KG1 (cell line): ENCODE measurements at places on chromosomes 12 and 14.

GRCh38 chr14:90019824-90020523 lies 41.8 kb upstream of the KCNK13 start:
- DNase-seq: no peak

DNA sequence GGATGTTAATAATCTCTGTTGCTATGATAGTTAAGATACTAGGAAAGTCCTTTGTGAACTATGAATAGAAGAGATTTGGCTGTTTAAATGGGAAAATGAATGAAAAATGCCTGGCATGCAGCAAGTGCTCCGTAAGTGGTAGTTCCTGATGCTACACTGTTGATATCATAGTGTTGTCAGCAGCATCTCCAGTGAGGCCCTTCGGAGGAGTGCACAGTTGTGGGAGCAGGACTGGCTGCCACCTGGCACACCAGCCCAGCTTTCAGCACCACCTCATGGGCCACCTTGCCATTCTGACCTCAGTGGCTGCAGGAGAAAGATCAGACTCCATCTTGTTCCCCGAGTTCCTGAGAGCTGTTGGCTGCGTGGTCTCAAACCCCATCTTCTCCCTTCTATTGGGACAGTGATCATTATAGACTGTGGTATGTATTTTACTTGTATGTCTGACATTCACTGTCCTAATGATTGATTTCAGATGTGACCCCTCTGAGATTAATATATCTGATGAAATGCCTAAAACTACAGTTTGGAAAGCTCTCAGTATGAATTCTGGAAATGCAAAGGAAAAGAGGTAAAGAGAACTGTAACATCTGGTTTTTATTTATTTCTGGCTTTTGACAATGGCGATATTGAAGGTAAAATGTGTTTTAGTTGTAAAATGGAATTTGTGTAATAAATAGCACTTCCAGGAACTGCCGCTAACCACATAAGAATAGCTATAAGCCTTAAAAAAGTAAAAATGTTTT lies 80.9 kb downstream of the SLC4A8 start:
- no peak for DNase-seq

GRCh38 chr12:76069339-76069738 lies 15.1 kb downstream of the NAP1L1 start:
- no peak for DNase-seq

DNA sequence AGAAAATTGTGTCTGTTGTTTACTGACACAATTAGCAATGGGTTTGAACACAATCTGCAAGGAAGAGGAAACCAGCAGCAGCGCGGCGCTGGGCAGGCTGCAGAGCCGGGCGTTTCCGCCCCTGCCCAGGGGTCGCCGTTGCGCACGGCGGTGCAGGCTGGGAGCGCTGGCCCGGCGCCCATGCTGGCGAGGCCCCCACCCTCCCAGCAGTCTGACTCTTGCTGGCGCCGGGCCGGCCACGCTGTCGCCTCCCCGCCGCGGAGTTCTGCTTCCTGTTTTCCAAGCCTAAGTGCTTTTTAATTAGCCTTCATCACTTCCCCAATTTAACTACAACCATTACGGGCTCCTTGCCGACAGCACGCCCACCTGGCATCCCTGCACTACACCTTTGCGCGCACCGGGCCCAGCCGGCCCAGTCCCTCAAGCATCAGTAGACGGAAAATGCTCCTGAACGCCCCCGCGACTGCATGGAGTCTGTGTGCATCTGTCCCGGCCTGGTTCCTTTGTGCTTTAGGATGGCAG lies 212.1 kb downstream of the GXYLT1 start:
- DNase-seq: peak; percentile 82

DNA sequence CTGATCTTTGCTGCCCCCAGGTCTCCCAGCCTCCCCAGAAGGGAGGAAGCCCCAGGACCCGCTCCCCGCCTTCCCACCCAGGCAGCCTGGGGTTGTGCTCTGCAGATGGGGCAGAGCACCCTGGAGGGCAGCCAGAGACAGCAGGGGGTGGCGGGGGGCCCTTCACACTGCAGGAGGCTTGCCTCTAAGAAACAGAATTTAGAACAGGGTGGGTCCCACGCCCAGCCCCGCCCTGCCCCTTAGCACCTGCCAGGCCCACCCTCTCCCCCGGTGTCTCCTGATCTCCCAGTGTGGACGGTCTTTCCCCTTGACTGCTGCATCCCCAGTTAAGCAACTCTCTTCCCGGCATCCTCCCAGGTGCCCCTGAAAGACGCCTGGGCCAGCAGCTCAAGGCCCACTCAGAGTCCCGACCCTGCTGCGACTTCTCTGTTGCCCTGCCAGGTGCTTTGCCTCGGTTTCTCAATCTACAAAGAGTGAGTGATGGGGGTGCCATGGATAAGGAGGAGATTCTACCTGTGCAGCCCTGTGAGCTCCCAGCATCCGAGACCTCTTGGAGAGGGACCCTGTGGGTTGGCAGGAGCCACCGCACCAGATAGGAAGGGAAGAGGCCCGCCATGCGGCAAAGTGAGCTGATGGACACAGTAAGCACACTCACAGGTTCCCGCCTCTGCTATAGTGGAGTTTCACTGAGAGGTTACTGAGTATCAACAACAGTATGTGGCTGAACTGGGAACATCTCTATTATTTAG lies 327.1 kb upstream of the FKBP4 start:
- no peak for DNase-seq

- DNase-seq: no peak
Measured at GRCh38 chr14:75989134-75989533, 3.6 kb downstream of the IFT43 start.

GRCh38 chr14:104268295-104268694 lies 129.9 kb downstream of the KIF26A start:
- DNase-seq: no peak

GRCh38 chr12:22399464-22400180 lies 65.1 kb upstream of the ST8SIA1 start:
- no peak for DNase-seq

GRCh38 chr14:99116741-99117295 lies 155.2 kb downstream of the BCL11B start:
- DNase-seq: no peak

- DNase-seq: no peak
Measured at GRCh38 chr14:105137481-105138020, 31.0 kb downstream of the JAG2 start.

GRCh38 chr14:61730756-61731373 lies 31.4 kb upstream of the SNAPC1 start:
- no peak for DNase-seq

- DNase-seq: no peak
Measured at GRCh38 chr14:52663850-52664249, 31.5 kb downstream of the ERO1A start.

DNA sequence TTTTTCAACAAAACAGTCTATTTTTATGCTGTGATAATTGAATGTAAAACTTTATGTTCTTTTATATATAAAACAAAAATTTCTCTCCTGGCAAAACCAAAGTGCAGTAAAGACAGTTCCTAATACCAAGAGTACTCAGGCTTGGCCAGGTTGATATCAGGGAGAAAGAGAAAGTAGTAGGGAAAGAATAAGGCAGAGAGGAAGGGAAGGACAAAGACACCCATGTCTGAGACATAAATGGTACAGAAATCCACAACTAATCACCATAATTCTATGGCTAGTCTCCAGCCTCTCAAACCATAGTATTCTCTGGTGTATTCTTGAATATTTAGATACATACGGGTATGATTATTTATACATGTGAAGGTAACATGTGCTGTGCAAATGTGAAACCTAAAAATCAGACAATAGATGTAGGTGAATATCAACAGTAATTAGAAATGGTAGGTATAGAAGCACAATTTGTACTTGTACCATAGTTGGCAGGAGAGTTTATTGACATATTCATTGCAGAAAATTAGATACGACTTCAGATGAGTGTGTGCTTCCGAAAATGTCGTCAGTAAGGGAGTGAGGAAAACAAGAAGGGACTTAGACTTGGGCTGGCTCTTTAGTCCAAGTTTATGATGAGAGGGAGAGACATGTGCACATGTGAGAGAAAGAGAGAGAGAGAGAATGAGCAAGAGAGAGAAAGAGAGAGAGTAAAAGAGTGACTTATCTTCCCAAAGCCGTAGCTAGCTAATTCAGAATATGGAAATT lies 230.8 kb upstream of the NPAS3 start:
- no peak for DNase-seq

GRCh38 chr14:34665785-34666435 lies 36.0 kb upstream of the SNX6 start:
- no peak for DNase-seq

GRCh38 chr12:8018666-8019581 lies 13.6 kb upstream of the FOXJ2 start:
- DNase-seq: peak; percentile 9

DNA sequence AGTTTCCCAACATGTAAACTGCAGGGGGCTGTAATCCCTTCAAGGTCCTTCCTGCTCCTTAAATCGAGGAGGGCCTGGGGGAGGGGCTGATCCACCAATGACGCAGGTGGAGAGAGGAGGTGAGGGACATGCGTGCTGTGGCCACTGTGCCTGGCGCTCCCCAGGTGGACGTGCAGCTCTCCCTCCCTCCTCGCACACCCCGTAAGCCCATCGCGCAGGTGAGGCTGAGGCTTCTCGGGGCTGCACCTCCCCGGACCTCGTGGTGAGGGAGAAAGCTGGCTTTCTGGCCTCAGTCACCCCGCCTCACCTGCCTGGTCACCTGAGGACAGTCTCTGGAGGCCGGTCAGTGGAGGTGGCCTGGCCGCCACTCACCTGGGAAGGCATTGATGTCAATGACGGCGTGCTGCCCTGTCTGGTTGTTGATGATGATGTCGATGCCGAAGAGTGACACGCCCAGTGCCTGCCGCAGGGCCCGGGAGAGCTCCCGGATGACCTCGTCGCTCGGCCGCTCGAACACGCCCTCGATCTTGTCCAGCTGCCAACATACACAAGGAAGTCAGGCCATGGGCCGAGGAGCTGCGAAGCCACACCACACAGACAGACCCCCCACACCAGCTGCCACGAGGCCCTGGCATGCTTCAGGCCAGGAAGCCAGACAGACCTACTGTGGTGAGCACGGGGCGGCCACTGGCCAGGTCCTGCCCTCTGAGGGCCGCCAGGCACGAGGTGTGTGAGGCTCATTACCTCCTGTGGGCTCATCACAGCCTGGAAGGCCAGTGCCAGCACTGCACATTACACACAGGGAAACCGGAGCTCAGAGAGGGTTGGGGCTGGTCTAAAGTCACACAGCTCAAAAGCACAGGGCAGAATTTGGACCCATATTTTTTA lies 23.3 kb downstream of the CHGA start:
- no peak for DNase-seq

- no peak for DNase-seq
Measured at GRCh38 chr12:53593707-53594106, 32.5 kb downstream of the ATF7 start.

GRCh38 chr14:30243805-30244204 lies 315.2 kb upstream of the G2E3 start:
- no peak for DNase-seq
